NCI-H187 (cell line): ENCODE measurements at places on chromosomes 4 and X.

GRCh38 chrX:47313056-47313455 lies 57.3 kb upstream of the ZNF157 start:
- no peak for DNase-seq

DNA sequence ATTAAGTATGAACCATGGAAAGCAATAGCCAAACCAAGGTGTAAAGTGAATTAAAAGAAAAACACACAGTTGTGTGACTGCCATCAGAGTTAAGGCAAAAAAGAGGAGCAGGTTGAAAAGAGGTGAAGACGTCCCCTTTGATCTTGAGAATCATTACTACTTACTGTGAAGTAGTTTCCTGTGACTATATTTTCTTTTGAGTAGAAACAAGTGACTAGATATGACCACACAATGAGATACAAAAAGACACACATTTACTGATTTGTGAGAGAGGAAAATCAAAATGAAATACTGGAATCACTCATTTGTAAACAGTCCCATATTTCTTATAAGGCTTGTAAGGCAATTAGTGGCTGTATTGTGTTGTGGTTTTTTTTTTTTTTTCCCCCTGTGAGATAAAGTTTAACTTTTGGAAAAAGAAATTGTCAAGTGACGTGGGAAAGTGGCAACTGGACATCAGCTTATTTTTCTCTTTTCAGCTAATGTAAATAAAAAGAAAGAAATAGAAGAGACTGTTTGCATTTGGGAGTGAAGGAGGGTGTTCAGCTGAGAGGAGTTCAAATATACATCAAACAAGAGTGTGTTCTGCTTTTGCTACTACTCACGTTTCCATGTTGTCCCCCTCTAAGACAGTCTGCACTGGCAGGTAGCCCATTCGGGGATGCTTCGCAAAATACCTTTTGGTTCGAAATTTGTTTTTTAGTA lies 106.4 kb upstream of the FTHL17 start:
- DNase-seq = no peak

- no peak for DNase-seq
Observed at GRCh38 chrX:137194164-137194563, 160.4 kb upstream of the GPR101 start.

DNA sequence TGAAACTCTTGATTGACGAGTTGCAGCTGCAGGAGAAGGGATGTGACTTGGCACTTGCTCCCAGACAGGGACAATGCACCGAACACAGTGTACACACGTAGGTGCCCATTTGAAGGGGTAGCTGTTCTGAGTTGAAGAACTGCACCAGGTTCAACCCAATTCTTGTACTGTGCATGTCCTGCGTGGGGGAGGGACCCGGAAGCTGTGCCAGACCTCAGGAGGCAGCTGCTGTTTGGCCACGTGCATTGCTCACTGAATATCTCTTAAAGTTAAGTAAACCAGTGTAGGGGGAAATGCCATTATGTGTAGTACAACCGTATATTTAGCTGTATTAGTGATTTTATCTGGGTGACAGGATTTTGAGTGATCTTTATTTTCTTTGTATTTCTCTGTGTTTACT lies 12.0 kb upstream of the RBBP7 start:
- DNase-seq = no peak

GRCh38 chr4:131488772-131489171 lies 1660.3 kb upstream of the PCDH10 start:
- DNase-seq = no peak

GRCh38 chr4:176635372-176636261 lies 157.1 kb downstream of the VEGFC start:
- DNase-seq = no peak
